ENCODE measurements at places on chromosomes 4 and X.

GRCh38 chr4:101853691-101854090 is 63.2 kb downstream of the BANK1 start:
- no peak for DNase-seq

DNA sequence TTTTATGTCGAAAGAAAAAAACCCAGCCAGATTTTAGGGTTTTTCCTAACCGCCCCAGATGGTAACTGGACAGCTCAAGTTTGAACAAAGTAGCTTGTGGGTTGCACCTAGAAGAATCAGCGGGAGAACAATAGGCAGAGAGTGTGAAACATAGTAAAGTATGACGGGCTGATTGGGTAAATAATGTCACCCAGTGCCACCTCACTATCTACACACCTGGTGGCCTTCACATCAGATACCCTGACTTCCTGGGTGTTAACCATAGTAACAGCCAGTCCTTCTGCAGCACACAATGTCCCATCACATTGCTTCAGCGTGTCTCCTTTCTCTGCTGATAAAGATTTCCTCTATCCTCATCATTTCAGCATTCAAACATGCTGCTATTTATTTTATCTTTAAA is 159.1 kb upstream of the HS3ST1 start:
- no peak for DNase-seq

- no peak for DNase-seq
Measured at GRCh38 chr4:12697970-12698369, 786.2 kb downstream of the RAB28 start.

DNA sequence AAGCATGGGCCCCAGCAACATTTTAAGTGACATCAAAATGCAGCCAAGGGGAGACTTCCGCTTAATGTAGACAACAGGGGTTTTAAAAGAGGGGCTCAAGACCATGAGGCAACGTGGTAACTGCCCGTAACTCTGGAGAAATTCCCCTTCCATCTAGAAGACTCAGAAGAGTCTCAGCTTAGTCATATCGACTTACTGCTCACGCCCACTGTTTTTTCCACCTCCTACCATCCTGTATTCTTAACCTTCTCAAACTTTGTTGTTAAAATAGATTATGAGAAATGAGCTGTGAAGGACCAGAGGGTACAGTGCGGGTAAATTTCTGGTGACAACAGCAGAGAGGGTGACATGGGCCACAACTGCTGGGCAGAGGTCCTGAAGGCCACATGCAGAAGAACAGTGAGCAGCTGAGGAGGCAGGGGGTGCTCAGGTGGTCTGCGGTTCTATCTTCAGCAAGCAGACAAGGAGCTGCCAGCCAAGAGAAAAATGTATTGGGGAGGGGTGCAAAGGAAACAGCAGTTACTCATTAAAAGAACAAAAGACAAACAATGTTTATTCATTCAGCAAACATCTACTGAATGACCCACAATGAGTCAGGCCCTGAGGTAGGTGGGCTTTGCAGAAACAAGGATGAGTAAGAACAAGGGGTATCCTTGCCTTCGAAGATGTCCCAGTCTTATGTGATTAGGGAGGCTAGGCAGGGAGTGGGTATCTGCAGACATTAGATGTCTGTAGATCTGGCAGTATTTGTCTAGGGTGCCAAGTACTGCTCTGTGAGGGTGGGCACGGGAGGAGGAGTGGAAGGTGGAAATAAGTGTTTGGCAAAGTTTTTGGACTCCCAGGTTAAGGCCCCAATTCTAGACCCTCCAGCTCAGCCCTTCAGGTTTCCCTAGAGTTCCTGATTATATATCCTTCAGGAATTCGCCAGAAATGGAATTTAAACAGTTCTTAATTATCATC is 175.3 kb downstream of the TSPAN5 start:
- no peak for DNase-seq

GRCh38 chr4:95267081-95267480 is 281.7 kb downstream of the UNC5C start:
- DNase-seq: no peak

DNA sequence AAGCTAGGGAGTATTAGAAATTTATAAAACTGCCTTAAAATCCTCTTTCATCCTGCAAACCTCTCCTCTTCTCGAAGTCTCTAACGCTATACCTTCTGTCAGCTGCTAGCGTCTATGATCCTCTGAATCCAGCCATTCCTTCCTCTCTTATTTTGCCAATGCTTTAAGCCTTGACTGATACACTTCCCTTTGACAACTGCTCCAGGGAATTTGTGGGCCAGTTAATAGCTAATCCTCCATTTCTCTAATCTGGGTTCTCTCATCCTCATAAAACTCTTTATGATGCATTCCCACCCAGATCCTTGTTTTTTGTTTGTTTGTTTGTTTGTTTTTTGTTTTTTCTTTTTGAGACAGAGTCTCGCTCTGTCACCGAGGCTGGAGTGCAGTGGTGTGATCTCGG is 293.6 kb upstream of the PUDP start:
- no peak for DNase-seq

DNA sequence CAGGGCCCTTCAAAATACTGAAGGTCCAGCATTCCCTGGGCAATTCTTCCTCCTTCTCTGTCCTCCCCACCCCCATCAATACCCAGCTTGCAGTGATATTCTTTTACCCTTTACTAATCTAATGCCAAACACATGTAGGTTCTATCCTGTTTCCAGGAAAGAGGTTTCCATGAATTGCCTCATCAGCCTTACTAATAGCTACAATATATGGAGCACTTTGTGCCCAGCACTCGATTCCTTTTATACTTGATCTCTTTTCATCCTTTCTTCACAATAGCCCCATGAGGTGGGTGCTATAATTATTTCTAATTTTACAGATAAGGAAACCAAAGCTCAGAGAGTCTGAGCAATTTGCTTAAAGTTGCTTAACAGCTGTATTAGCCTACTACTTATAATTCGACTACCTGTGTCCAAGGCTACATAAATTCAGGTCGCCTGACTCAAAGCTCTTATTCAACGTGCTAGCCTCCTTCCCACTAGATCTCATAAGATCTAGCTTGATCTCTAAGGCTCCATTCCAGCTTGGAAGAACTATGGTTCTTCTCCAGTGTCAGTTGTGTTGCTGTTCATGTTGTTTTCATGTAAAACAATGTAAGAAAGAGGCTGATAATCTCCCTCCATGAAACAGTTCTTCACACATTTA is 229.6 kb upstream of the PGRMC2 start:
- DNase-seq: no peak

DNA sequence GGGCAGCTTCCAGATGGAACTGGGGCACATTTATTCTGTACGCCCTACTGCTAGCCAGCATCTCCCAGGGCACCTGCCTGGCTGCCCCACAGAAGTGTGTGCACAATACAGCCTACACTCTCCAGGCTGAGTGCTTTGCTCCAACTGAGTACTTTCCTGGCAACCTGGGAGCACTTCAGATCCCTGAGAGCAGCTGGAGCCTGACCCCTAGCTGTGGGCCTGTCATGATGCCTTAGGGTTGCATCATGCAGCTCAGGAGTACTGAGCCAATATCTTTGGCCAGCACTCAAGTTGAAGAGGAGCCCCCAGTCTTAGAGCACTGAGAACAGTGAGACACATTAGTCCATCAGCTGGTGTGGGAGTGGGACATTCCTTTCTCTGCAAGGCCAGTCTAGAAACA is 321.9 kb downstream of the CFAP47 start:
- DNase-seq: no peak

- DNase-seq: no peak
Measured at GRCh38 chrX:1584237-1585011, 7.0 kb upstream of the AKAP17A start.

DNA sequence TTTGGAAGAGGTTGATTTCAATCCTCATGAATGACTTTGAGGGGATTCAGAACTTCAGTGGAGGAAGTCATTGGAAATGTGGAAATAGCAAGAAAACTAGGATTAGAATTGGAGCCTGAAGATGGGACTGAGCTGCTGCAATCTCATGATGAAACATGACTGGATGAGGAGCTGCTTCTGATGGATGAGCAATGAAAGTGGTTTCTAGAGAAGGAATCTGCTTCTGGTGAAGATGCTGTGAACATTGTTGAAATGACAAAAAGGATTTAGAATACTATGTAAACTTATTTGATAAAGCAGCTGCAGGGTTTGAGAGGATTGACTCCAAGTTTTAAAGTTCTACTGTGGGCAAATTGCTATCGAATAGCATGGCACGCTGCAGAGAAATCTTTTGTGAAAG is 27.1 kb downstream of the EVC start:
- DNase-seq: no peak

- DNase-seq: no peak
Measured at GRCh38 chrX:41824551-41824950, 98.8 kb downstream of the CASK start.

DNA sequence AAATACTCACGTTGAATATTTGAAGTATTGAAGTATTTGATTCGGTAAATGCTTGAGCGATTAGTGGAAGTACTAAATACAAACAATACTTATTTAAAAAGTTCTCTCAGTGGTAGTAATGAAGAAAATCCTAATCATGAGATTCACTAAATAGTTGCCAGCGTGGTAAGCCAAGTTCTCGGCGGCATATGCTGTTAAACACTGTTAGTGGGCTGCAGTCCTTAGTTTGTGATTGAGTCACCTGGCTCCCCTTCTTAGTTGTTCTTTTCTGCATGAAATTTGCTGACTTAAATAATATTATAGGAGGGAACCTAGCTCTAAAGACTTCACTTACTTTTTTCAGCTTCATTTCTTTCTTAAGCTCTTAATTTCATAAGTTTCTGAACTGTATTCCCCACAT is 51.4 kb downstream of the STIM2 start:
- DNase-seq: no peak

GRCh38 chr4:147307896-147308674 is 172.8 kb upstream of the EDNRA start:
- no peak for DNase-seq

GRCh38 chrX:49066690-49067089 is 7.1 kb downstream of the PRAF2 start:
- DNase-seq: no peak

DNA sequence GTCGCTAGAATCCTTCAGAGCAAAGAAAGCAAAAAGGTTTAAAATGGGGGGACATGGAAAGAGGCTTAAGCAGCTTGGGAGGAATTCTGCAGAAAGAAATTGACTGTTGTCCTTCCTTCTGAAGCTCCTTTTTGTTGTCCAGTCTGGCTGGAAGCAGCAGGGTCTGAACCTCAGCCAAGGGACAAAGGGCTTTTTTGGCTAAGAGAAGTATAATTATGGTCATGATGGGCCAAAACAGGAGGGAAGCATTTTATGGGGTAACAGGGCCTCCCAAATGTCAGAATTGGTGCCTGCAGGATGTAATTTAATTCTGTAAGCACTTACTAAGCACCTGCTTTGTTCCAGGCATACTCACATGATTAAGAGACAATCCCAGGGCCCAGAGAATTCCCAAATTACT is 74.2 kb upstream of the CPEB2 start:
- no peak for DNase-seq

- peak; percentile 43 for DNase-seq
Measured at GRCh38 chrX:107654872-107655761, 26.8 kb downstream of the PRPS1 start.

- DNase-seq: peak; percentile 30
Measured at GRCh38 chrX:111006116-111006515, 89.9 kb upstream of the PAK3 start.
